ENCODE measurements at places on chromosomes 12 and 14.
A peak's percentile ranks its signal among the peaks of the same experiment; 100 is the strongest.

DNA sequence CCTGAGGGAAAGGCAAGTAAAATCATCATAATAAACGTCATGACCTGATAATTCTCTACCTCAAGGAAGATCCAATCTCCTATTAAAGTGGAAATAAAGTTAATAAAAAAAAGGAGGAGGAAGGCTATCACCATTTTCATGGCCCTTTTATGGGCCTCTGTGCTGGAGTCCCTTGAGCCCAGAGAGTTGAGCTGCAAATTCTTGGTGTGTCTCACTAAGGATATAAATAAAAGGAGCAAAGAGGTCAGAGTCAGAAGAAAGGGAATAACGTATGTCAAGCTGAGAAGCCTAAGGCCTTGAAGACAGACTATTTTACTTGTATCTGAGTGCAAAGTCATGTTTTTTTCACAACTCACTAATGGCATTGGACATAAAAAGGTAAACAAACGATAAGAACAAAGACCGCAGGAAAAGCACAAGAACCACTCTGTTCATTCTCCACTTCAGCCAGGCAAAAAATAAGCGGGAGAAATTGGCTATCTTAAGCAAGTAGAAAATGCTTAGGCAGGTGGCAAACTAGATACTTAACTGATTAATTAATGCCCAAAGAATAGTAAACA, 12.0 kb upstream of the SMIM10L1 start:
- DNase-seq: no peak

DNA sequence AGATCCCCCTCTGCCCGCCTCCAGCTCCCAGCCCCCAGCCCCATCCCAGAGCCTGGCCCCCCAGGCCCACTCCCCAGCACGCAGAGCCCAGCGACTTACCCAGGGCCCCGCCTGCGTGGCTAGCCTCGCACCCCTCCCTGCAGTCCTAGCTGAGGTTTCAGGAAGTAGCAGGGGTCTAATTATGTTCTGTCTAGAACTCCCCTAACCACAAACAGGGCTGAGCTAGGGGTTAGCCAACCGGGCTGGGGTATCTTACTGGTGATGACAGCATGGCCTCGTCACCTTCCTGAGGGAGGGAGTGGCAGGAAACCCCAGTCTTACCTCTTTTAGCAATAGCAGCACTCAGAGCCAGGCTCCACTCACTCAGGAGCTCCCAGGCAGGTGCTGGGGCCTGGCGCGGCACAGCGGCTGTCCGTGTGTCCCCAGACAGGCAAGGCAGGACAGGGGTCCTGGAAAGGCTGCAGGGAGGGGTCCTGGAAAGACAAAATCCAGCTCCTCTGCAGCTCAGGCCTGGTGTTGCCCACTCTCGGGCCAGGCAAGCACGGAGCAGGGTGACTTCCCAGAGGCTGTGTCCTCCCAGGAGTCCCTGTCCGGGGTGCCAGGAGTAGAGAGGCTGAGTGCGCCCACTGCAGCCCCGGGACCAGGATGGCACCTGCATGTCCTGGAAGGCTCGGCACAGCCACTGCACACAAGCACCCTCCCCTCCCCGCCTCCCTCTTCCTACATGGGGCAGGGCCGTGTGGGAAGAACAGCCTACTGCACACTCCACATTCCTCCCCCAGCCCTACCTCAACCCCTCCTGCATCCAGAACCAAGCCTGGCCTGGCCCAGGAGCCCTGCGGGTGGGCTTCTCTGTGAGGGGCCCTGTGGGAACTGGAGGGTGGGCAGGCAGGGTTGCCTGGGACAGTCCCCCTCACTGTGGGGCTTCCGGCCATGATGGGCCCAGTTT, at the start of gene GPR132:
Gene GPR132 (minus strand): TSS at position 151 of the 949 bp plus-strand sequence. CDS start 10,010 bp downstream, outside the sequence.
- peak; percentile 92 for DNase-seq

- DNase-seq: peak; percentile 11
These were observed 14.2 kb upstream of the TXNRD1 start for GRCh38 chr12:104201238-104202001.

- DNase-seq: peak; percentile 27
These were observed 31.5 kb downstream of the CFL2 start for GRCh38 chr14:34682787-34683321.

DNA sequence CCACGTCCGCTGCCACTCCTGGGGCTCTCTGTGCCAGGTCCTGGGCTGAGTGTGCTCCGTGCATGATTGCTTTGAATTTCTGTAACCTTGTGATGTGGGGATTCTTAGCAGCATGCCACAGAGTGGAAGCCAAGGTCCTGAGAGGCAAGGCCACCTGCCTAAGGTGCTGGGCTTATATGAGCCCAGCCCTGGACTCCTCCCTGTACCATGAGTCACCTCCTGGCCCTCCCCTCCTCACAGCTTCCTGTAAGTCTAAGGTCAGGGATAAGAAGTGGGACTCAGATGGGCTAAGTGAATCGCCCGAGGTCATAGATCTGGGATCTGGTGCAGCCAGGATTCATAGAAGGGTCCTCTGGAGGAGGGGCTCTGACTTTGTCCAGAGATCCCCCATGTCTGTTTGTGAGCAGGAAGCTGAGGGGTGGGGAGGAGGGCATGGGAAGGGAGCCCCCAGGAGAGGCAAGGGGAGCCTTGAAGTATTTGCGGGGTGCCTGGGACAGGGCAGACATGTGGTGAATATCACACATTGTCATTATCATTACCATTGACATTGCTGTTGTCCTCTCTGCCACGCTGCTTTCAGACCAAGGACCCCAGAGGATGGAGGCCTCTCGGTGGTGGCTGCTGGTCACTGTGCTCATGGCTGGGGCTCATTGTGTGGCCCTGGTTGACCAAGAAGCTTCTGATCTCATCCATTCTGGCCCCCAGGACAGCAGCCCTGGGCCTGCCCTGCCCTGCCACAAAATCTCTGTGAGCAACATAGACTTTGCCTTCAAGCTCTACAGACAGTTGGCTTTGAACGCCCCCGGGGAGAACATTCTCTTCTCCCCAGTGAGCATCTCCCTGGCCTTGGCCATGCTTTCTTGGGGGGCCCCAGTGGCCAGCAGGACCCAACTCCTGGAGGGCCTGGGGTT, 28.8 kb downstream of the SERPINA3 start:
- DNase-seq: no peak

DNA sequence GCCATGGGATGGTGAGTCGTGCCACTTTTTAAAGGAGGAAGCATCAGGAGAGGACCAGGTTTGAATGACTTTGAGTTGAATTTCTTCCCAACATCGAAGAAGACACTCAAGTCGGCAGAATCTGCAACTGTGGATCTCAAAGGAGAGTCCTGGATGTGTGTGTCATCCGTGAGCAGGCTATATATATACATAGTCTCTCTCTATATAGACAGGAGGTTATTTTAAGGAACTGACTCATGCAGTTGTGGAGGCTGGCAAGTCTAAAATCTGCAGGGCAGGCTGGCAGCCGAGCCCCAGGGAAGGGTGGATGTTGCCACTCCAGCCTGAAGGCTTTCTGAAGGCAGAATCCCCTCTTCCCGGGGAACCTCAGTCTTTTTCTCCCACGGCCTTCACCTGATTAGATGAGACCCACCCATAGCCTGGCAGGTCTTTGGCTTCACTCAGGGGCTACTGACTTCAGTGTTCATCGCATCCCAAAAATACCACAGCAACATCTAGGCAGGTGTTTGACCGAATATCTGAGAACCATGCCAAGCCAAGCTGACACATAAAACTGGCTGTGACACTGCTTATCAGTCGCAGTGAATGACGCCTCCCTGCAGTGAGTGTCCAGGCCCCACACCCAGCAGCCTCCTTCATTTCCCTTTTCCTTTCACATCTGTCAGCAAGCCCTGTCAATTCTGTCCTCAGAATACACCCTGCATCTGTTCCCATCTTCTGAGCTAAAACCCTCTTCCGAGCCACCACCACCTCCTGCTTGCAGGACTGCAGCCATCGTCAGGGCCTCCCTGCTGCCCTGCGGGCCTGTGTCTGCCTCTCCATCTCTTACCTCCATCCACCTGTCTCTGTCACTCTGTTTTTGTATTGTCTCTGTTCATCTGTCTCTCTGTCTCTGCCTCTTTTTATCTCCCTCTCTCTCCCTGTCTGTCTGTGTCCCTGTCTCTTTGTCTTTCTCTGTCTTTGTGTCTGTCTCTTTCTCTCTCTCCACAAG, 54.0 kb downstream of the ZNF664 start:
- no peak for DNase-seq
